Stimulated activated CD4-positive, alpha-beta T cell treated with anti-CD3 and anti-CD28 coated beads, Interleukin-12 subunit alpha, Interleukin-12 subunit beta, amount 100 ng/mL, for 24 hours (primary cell): ENCODE measurements at places on chromosomes 3 and 15.
A peak's percentile ranks its signal among the peaks of the same experiment; 100 is the strongest.

GRCh38 chr15:69719527-69720240 is 267.1 kb downstream of the RPLP1 start:
- peak; percentile 20 for DNase-seq

DNA sequence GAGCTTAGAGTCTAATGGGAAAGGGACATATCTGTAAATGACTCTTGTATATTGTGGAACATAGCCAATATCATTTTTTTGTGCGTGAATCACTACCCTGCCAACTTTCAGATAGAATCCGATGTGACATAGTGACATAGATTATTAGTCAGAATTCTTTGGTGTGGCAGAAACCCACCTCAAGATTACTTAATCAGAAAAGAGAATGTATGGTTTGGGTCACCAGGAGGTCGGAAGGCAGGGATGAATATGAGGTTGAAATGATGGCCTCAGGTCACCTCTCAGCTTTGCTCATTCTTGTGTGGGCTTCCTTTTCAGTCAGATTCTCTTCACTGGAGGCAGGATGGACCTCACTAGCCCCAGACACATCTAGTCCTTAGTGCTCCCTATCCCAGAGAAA is 41.4 kb downstream of the SNAPC5 start:
- DNase-seq: no peak

DNA sequence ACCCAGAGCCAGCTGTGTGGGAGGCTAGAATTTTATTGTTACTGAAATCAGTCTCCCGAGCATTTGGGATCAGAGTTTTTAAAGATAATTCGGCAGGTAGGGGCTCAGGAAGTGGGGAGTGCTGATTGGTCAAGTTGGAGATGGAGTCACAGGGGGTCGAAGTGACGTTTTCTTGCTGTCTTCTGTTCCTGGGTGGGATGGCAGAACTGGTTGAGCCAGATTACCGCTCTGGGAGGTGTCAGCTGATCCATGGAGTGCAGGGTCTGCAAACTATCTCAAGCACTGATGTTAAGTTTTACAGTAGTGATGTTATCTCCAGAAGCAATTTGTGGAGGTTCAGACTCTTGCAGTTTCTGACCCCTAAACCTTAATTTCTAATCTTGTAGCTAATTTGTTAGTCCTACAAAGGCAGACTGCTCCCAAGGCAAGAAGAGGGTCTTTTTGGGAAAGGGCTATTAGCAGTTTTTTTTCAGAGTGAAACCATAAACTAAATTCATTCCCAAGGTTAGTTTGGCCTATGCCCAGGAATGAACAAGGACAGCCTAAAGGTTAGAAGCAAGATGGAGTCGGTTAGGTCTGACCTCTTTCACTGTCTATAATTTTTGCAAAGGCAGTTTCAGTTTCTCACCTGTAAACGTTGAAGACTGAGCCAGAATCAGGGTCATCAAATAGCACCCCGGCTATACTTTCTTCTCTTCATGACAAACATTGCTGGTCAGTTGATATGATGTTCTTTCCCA is 28.2 kb downstream of the FLNB start:
- DNase-seq: no peak

DNA sequence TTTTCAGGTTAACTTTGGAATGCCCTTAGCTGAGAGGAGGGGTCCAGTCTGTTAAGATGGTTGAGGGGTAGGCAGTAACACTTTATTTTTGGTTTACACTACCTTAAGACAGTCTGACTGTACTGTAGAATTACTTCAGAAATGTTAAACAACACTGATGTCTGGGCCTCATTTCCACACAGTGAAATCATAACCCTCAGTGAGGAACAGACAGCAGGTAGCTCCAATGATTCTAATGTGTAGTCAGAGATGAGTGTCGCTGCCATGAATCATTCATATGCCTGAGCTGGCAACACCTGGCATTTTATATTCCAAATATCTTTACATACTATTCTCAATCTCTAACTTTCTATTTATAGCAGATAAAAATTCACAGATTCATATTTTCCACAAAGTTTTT is 37.3 kb upstream of the POU1F1 start:
- no peak for DNase-seq

DNA sequence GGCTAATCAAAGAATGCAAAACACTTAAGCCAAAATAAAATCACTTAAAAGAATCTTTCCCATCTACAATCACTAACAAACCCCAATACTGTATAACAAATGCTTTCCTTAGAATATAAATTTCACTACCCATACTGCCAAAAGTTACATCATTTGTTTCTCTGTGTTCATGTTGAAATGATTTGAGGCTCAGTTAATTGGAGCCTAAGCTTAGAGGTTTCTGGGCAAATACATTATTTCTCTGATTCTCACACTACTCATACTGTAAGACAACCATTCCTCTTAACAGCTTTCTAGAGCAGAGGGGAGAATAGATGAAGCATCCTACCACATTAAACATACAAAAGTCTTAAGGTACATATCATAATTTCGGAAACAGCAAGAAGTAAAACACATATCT is 2.1 kb downstream of the RIOX2 start:
- no peak for DNase-seq

GRCh38 chr3:52527039-52527731 is 6.5 kb downstream of the NT5DC2 start:
- no peak for DNase-seq

DNA sequence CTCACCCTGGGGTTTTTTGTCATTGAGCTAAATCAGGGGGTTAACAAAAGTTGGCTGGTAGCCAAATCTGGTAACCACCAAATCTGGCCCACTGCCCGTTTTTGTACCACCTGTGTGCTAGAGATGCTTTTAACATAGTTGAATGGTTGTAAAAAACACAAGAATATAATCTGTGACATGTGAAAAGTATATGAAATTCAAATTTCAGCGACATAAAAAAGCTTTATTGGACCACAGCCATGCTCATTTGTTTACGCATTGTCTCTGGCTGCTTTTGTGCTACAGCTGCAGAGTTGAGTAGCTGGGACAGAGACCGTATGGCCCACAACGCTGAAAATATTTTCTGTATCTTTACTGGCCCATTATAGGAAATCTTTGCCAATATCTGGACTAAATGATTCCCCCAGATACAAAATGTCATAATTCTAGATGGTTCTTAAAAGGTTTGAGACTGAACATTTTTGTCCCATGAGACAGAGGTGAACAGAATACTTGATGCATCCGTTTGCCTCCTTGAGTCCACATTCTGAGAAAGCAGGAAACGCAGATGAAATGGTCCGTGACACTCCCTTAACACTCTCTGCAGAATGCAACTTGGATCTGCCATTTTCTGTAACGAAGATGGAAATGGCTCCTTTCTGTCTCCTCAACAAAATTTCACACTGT is 120.9 kb upstream of the PDZRN3 start:
- DNase-seq: no peak

GRCh38 chr3:55000953-55001352 is 73.1 kb upstream of the LRTM1 start:
- no peak for DNase-seq

DNA sequence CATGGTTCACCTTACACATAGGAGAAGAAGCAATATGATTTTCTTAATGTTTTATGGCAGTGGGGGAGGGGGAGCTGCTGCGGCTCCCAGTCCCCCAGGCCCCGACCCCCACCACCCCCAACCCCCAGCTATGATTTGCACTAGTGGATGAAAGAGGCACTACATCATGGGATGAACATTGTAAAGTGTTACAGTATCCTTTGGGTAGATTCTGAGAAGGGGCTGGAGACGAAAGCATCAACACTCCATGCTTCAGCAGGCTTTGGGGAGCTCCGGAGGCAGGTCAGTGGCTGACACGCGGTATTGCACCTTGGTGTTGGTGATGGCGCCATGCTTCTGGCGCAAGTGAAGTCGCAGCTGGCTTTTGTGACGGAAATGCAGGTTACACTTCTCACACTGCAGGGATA is 19.9 kb upstream of the RTP2 start:
- no peak for DNase-seq

- no peak for DNase-seq
Observed at GRCh38 chr3:12545473-12545791, at the start of gene MKRN2OS. TSS of gene MKRN2OS (minus strand) at chr3:12545499. CDS start at chr3:12545464, 35 bp downstream.

GRCh38 chr15:31268911-31269784 is 57.5 kb upstream of the KLF13 start:
- no peak for DNase-seq

- no peak for DNase-seq
Observed at GRCh38 chr3:194608981-194609380, 24.2 kb downstream of the TMEM44 start.

DNA sequence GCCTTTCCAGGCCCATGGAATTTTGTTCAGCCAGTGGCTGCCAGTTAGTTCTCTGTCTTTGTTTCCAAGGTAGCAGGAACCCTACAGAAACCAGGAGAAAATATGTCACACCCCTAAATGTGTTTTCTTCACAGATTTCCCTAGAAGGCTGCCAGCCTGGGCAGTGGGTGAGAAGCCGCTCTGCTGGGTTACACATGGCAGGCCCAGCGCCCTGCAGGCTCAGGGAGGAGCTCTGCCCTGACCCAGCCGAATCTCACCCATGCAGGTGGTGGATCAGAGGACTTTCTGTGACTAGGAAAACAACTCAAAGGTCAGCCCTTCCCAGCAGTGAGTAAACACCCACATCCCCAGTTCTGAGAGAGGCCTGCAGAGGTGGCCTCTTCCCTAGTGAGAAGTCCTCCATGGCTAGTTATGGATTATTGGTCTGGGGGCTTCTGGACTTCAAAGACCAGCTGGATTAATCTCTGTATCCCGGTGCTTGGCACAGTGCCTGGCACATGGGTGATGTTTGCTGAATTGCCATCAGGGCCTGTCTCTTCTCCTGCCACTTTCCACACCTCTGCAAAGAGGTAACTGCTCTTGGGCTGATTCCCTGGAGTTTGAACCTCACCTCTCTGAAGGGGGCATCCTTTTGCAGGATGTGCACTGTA is 34.7 kb upstream of the BDH1 start:
- DNase-seq: no peak

- DNase-seq: no peak
Observed at GRCh38 chr3:31064021-31064420, 169.6 kb upstream of the GADL1 start.

DNA sequence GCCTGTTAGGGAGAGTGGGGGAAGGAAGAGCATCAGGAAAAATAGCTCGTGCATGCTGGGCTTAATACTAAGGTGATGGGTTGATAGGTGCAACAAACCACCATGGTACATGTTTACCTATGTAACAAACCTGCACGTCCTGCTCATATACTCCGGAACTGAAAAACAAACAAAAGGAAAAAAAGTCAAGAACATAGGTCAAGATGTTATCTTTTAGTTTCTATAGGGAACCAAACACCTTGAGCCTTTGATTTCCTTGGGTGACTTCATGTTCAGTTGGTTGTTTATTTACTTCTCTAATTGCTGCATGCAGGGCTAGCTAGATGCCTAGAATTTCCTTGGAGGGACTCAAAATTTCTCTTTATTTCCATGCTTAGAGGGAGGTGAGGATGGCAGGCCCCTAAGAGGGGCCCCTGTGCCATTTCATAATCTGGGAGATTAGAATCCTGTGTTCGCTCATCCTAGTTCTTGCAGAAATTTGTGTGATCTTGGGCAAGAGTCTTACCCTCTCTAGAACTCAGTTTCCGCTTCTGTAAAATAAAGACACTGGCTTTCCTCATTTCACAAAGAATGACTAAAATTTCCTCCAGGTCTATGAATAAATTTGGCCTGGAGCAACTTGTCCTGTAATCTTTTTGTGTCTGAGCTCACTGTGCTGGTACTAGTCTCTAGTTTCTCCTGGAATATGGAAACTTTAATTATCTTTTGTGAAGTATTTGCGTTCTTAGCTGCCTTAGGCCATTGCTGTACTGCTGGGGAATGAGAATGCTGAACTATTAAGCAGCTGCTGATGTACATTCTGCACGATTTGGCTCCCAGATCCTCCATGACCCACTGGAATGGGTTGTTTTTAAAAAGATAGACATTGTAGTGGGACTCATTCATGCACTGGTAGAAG is 457.5 kb downstream of the EDEM1 start:
- DNase-seq: no peak
